ENCODE measurements at places on chromosomes 2 and 18.

DNA sequence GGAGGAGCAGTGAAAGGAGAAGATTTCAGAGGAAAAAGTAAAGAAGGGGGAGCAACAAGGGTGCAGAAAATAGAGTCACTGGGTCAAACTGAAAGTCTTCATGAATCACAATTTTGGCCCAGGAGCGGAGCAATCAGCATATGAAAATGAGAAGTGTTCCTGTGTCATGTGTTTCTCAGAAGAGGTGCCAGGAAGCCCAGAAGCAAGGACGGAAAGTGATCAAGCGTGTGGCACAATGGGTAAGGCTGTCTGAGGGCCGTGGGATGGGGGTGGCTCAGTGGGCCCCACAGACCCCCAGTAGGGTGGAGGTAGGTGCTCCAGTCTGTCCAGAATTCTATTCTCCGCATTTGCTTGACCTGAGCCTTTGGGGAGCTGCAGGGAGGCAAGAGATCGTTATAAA lies 44.2 kb downstream of the SP140 start:
- no peak for DNase-seq

DNA sequence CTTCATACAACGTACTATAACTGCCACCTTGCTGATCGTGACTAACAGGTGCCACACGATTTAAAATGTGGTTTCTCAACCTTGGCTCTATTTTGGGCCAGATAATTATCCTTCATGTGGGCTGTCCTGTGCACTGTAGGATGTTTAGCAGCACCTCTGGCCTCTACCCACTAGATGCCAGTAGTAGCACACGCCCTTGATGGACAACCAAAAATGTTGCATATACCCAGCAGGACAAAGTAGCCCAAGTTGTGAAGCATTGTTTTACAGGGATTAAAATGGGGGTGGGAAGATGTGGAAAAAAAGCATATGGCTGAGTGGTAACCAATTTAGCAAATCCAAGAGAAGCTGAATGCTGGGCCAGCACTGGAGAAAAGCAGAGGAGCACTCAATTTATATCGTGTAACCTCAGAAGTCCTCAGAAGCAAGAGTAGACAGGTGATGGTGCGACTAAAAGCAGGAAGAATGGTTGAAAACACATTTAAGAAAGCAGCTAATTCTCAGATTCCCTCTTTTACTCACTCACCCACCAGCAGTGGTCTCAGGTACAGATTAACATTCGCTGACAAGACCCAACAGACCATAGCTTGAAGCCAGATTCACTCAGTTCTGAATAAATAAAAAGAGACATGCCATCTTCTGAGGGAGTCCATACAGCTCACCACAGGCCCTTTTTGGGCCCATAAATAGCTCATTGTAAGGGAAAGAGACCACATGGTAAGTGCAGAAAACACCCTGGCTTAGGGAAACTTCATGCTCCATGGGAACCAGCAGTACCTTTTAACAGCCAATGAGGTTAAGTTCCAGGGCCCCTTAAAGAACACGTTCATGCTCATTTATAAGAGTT lies 50.6 kb downstream of the RAPH1 start:
- peak; percentile 30 for DNase-seq

DNA sequence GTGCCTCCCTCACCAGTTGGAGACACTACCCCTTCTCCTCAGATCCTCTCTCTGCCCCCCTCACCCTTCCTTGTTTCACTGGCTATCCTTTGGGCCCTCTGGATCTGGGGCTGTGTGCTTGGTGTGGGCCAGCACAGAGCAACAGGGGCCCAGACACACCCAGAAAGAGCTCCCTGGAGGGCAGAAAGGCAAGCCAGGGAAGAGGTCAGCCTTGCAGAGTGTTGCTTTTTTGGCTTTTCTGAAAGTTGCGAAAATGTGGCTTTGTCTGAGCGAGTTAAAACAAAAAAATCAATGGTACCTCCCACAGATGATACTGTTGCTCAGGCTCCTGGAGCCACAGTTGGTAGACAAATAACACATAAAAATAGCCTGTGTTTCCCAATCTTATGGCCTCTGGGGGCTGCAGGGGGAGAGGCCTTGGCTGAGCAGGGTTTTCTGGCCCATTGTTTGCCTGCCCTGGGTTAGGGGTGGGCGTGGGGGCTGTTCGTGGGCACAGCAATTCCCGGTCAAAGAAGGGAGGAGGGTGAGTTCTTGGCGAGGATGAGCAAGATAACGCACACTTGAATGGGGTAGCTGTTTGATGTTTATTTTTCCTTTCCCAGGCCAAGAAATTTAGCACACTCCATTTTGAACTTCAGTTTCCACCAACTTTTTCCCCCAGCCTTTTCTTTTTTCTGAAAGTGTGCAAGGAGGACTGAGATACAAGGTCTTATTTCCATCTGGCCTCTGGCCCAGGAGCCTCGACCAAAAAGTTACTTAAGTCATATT lies 167.0 kb upstream of the HAAO start:
- no peak for DNase-seq

- DNase-seq: no peak
These were observed 13.0 kb downstream of the RRM2 start for GRCh38 chr2:10135296-10136089.

DNA sequence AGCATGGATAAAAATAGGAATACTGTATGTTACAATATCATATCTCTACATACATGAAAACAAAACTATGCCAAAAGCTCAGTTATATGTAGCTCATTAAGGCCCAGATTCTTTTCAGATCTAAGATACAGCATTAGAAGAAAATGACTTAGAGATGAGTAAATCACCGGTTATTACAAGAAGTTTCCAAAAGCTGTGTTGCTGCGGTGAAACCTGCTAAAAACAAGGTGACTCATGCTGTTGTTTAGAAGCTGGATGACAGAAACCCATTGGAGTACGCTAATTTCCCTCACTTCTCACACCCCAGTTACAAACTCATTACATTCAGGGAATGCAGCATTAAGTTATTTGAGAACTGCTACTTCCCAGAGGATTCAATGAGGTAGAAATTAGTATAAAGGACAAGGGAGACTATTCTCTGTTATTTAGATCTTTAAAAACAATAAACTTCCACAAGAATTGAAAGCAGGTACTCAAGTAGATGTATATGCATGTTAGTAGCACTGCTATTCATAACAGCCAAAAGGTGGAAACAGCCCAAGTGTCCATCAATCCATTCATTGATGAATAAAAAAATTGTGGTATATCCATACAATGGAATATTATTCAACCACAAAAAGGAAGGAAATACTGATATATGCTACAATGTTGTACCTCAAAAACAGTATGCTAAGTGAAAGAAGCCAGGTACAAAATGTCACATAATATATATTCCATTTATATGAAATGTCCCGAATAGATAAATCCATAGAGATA lies 32.6 kb downstream of the RBKS start:
- DNase-seq: no peak

- DNase-seq: no peak
These were observed 171.0 kb downstream of the NEDD4L start for GRCh38 chr18:58215011-58215410.

GRCh38 chr2:120110062-120110362 lies 97.1 kb downstream of the EPB41L5 start:
- DNase-seq: no peak

DNA sequence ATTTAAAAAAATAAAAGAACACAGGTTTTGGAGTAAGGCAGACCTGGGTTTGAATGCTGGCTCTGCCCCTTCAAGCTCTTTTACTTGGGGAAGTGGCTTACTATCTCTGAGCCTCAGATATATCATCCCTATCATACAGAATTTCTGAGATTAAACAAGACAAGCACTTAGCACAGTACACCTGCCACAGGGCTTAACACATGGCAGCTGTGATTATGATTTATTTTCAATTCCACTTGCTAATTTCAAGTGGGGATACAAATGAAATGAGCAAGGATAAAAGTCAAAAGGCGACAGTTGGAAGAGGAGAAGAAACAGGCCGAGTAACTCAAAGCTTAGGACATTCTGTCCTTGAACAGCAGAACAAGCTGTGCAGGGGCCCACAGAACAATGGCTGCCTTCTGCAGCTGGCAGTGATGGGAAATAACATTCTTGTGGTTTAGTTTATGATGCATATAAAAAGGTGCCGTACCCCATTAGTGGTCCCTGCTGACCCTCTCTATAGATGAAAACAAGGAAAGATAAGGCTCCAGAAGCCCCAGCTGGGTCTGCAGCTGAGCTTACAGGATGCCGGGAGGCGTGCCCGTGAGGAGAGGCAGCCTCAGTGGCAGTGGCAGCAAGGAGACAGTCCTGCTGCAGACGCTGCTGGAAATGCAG lies 45.3 kb downstream of the KIF3C start:
- DNase-seq: no peak

DNA sequence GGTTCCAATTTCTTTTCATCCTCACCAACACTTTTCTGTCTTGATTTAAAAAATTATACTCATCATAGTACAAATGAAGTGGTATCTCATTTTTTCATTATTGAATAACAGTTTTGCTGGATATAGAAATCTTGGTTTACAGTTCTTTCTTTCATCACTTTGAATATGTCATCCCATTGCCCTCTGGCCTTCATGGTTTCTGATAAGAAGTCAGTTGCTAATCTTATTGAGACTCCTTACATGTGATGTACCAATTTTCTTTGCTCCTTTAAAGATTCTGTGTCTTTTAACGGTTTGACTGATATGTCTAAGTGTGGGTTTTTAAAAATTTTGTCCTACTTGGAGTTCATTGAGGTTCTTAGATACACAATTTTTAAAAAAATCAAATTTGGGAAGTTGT lies 35.0 kb downstream of the SLC3A1 start:
- DNase-seq: no peak

DNA sequence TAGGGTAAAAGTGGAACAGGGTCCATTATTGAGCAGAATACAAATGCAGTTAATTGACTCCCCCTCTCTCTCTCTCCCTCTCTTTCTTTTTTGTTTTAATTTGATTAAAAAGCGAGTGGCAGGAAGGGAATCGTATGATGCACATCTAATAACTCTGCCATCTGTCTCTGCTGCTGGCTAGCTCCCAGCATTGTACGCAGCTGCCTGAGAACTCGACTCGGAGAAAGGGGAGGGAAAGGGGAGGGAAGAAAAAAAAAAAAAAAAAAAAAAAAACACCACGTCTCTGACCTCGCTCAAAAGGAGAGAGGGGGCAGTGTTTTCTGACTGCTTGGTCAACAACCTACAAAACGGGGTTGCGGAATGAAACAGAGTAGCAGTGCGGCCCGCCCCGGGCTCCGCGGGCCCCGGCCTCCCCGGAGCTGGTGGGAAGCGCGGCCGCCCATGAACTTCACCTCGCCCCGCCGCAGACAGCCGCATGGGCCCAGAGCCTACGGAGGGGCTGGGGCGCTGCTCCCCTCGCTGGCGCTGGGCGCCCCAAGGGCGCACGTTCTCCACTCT lies 265.7 kb downstream of the TCF4 start:
- DNase-seq: no peak

- DNase-seq: no peak
These were observed 86.2 kb downstream of the CHN1 start for GRCh38 chr2:174918886-174919526.

DNA sequence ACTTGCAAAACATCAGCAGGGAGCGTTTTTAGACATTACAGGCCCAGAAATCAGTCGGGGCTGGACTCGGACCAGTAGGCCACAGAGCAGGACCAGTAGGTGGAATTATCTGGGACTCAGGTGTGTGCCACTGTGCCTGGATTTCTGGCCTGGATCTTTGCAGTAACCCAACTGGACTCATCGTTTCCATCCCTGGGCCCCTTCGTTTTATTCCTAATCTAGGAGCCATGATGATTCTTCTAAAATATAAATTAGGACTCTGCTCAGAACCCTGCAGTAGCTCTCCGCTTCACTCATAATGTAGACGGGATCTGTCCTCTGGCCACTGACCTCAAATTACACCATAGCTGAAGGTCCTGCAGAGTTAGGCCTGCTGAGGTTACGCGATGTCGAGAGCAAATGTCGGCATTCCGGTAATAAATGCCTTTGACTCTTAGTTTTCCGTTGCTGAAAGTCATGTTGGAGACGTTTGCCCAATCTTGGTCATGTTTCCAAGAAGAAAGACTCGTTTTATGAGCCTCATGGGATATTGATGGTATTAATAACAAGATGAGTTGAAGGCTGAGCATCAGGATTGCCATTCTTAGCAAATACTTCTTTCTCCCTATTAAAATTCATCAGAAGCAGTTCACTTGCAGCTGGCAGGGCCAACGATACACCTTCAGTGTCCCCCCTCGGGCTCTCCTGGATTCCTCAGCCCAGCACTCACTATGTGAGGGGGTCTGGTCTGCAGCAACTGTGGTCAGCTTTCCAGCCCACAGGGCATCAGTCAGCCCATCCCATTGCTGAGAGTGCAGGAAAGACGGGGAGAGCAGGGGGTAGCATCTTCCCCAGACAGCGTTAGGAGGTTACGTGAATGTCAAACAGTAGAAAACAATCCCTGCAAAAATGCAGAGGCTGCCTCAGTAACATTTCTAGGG lies 39.9 kb upstream of the KLF11 start:
- DNase-seq: no peak

DNA sequence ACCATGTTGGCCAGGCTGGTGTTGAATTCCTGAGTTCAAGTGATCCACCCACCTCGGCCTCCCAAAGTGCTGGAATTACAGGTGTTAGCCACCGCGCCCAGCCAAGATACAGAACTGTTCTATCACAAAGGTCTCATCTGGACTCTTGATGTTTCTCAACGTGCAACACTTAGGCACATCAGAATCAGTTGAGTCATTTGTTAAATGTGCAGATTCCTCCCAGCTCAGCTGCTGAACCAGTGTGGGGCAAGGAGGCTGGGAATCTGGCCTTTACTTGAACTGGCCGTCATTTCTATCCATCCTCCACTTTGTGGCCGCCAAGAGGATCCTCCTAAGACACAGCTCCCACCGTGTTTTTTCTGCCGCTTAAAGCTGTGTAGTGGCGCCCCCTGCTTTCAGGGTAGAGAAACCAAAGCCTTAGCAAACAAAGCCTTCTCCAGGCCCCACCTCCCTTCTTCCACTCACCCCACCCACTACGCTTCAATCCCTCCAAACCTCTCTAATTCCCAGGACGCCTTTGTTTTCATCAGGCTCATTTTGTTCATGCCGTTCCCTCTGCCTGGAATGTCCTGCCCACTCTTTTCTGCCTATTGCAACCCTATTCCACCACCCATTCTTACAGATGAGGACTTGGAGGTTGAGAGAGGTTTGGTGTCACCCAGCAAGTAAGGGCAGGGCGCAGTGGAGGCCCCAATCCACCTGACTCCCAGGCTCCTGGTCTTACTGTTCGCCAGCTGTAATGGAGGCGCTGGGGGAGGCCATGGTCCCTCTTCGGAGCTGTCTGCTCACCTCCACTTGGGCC lies 776 bp upstream of the SPEG start:
- DNase-seq: peak; percentile 30

DNA sequence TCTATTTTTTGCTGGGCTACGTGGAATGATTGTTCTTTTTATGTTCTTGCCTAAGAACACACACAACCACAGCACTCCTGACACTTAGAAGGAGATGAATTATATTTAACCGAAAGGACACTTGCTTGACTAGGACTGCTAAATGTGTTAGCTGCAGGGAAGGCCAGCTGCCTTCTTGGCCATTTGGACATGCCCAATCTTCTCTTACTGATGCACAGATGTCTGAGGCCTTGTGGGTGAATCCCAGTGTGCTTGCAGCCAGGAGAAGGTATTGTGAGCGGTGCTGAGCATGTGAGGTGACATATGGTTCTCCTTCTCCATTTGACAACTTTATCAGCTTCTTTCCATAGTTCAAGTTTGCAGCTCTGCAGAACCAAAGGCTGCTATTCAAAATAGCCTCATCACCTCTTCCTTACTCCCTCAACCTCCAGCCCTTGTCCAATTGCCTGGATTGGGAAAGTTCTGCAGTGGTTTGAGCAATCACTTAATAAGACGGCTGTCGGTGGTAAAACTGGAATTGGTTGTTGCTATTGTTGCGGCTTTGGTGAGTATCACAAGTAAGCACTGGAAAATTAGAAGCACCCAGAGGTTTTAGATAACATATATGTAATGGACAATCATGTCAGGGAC lies 1113.3 kb downstream of the TSN start:
- DNase-seq: no peak

- DNase-seq: no peak
These were observed 176.7 kb downstream of the NRP2 start for GRCh38 chr2:205858881-205859441.
